ENCODE measurements at places on chromosomes 4 and X.

- DNase-seq = no peak
Measured at GRCh38 chrX:115591856-115592842, 31.2 kb downstream of the PLS3 start.

DNA sequence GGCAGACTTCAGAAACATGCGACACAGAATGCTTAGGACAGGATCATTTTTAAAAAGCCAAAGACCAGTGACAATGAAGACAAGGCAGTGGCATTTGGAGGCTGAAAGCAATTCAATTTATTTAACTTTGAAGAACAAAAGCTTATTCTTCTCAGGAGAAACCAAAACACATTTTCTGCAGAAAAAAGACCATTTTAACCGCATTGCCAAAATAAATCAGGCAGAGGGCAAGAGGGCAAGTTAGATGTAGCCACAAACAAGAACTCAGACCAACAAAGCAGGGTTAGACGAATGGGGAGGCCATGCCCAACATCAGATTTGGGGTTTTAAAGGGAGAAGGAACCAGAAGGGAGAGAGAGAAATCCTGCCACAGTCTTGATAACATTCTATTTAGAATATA is 58.9 kb downstream of the RELL1 start:
- no peak for DNase-seq

- DNase-seq = peak; percentile 71
Measured at GRCh38 chr4:57037982-57038604, 59.4 kb downstream of the POLR2B start.

- no peak for DNase-seq
Measured at GRCh38 chr4:74692972-74693371, 101.4 kb downstream of the BTC start.

DNA sequence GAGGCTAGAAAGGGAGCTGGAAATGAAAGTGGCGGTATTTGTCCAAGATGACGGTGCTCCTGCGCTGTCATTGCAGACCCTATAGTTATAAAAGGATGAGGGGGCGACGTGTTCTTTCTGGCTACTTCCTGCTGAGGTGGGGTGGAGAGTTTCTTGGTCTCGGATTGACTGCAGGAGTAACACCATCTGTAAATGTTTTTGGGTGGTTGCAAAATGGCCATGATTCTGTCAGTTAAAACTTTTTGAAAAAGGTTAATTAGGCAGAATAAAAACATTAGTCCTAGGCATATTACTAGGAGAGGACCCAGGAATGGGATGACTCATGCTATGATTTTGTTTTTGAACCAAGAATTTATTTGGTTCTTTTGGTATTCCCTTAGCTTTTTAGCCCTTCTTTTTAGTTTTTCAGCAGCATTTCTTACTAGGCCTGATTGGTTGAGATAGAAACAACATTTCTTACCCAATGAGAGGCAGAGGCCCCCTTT is 53.1 kb downstream of the USP11 start:
- DNase-seq = no peak

GRCh38 chrX:78075787-78076389 is 28.2 kb upstream of the PGK1 start:
- DNase-seq = no peak

DNA sequence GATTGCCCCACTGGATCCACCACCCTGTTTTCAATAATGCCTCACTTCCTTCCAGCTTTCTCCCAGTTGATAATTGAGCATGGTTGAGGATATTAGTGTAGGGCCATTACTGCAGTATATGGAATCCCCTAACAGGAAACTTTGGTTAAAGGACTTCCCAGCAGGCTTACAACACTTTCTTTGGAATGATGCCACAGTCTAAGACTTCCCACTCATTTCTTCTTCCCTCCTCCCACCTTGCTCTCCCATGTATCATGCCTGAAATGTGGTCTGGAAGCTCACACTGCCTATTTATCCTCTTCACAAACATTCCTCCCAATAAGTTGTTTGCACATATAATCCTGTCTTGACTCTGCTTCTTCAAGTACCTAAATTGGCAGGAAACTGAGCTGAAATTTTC is 863.3 kb downstream of the CENPC start:
- no peak for DNase-seq

DNA sequence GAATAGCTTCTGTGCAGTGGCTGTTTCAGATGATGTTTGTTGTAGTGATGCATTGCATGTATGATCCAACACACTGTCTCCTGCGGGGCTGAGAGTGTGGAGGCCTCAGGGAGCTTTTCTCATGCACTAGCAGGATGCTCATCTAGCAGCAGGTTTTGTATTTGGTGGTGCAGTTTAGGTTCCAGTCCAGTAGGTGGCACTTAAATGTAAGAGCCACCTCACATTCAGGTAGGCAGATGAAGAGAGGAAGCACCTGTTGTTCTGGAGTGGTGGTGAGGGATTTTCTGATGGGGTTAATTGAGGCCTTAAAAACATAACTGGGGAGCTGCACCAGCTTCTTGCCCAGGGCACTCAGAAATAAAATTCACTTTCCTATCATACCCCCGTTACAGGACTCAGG is 300.9 kb downstream of the SPIN4 start:
- no peak for DNase-seq

- no peak for DNase-seq
Measured at GRCh38 chrX:57900975-57901374, 9.3 kb downstream of the ZXDA start.

DNA sequence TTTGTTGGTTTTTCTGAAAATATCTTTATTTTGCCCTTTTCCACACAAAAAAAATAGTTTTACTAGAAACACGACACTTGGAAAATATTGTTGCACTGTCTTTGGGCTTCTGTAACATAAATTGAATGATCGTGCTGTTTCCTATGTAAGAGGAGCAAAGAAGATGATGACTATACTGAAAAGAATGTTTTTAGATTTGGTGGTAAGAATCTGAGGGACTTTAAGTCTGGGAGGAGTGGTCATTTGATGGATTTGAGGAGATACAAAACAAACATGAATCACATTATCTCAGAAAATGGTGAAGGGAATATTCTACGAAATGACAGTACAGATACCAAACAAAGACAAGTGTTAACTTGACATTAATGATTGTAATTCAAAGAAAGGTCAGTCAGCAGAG is 328.8 kb downstream of the ADAM29 start:
- no peak for DNase-seq

GRCh38 chr4:1604706-1605205 is 79.4 kb downstream of the FAM53A start:
- DNase-seq = no peak

DNA sequence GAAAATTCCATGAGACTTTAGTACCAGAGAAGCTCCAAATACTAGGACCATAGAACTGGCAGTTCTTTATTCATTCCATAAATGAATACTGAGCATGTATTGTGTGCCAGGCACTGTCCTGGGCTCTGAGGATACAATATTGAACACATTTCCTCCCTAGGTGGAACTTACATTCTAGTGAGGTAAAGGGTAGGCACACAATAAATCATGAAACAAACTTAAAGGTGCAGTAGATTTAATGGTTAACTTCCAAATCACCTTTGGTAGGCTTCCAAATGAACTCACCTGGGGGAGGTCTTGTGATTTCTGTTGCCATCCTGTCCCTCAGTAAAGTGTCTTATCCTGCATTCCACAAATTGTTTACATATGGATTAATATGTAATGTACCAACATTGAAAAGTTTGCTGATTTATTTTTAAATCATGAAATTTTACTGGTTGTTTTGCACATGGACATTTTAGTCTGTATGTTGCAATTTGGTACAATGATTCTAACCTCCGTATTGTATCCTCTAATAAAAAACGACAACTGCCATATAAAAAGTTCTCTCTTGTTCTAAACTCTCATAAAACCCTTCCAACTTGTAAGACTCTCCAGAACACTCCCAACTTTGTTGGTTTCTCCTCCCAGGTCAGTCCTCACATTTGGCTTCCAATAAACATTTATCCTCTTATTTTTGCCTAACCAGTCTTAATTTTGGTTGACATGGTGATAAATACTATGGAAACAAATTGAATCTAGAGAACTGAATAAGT is 4.5 kb upstream of the MAGEA11 start:
- no peak for DNase-seq

- DNase-seq = no peak
Measured at GRCh38 chrX:19792412-19792811, 95.0 kb downstream of the SH3KBP1 start.

- DNase-seq = no peak
Measured at GRCh38 chr4:33882246-33882990, 2361.9 kb downstream of the ARAP2 start.

- no peak for DNase-seq
Measured at GRCh38 chr4:87734936-87735335, 64.4 kb upstream of the IBSP start.

GRCh38 chr4:15502384-15502783 is 32.7 kb downstream of the CC2D2A start:
- DNase-seq = no peak

GRCh38 chrX:42496239-42496638 is 281.7 kb downstream of the PPP1R2C start:
- no peak for DNase-seq

DNA sequence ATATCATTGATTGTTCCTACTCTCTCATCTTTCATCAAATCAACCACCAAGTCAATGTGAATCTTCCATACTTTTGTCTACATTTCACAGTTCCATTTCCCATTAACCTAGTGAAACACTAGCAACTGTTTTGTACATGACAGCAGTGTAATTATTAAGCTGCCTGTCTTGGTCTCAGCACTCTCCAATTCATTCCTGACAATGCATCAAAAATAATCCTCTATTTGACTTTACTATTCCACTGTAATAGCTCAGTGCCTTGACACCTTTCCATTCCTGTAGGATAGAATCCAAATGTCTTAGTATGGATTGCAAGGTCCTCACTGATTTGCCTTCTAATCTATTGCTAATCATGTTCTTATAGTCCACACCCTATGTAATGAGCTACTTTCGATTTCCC is 2405.8 kb downstream of the PCDH7 start:
- DNase-seq = no peak

GRCh38 chr4:19214591-19215186 is 1037.0 kb upstream of the SLIT2 start:
- no peak for DNase-seq

GRCh38 chr4:75457365-75457764 is 56.8 kb downstream of the RCHY1 start:
- DNase-seq = no peak

DNA sequence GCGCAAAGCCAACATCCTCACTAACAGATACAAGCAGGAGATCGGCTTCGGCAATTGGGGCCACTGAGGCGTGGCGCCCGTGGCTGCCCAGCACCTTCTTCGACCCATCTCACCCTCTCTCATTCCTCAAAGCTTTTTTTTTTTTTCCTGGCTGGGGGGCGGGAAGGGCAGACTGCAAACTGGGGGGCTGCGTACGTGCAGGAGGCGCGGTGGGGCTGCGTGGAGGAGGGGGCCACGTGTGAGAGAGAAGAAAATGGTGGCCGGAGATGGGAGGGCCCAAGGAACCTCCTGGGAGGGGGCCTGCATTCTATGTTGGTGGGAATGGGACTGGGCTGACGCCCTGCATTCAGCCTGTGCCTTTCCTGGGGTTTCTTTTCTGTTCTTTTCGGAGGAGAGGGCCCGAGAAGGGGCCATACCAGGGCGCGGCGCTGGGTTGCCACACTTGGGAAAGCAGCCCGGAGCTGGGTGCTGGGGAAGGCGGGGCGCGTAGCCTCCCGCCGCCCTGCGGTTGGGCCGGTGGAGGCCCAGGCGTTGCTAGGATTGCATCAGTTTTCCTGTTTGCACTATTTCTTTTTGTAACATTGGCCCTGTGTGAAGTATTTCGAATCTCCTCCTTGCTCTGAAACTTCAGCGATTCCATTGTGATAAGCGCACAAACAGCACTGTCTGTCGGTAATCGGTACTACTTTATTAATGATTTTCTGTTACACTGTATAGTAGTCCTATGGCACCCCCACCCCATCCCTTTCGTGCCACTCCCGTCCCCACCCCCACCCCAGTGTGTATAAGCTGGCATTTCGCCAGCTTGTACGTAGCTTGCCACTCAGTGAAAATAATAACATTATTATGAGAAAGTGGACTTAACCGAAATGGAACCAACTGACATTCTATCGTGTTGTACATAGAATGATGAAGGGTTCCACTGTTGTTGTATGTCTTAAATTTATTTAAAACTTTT is 4.5 kb downstream of the MID1IP1 start:
- peak; percentile 49 for DNase-seq

- no peak for DNase-seq
Measured at GRCh38 chr4:147492761-147493160, 11.9 kb downstream of the EDNRA start.

DNA sequence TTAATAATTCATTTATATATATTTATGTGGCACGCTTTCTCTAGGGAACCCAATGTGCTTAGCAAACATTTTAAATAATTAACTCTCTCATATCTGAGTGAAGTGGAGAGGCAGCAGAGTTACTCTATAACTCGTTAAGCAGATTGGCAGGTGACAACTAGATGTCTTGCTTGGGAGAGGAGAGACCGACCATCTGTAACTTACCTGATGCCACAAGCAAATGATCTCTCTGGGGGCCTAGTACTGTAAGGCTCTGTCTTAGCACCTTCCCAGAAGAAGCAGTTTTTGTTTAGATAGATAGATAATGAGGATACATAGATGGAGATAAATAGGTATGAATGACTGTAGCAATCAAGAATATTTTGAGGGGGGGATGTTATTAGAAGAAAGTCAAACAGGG is 11.9 kb upstream of the SEL1L3 start:
- no peak for DNase-seq

GRCh38 chr4:6201580-6202091 is 1.3 kb upstream of the JAKMIP1 start:
- DNase-seq = no peak

GRCh38 chr4:180665994-180666824 is 1577.0 kb upstream of the TENM3 start:
- DNase-seq = no peak

DNA sequence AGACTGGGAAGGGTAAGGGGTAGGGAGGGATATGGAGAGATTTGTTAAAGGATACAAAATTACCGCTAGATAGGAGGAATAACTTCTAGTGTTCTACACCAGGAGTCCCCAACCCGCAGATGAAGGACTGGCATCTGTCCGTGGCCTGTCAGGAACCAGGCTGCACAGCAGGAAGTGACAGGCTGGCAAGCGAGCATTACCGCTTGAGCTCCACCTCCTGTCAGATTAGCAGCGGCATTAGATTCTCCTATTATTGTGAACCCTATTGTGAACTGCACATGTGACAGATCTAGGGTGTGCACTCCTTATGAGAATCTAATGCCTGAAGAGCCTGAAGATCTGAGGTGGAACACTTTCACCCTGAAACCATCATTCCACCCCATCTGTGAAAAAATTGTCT is 27.9 kb upstream of the BBS7 start:
- DNase-seq = no peak

- DNase-seq = no peak
Measured at GRCh38 chr4:127506283-127506682, 126.5 kb upstream of the INTU start.

GRCh38 chrX:118682258-118683014 is 45.0 kb upstream of the IL13RA1 start:
- no peak for DNase-seq

- DNase-seq = peak; percentile 61
Measured at GRCh38 chrX:153662266-153662665, 11.3 kb downstream of the PNCK start.

GRCh38 chrX:97229318-97229717 is 345.6 kb downstream of the RPA4 start:
- no peak for DNase-seq

Data from liver (tissue), 10 donors.